ENCODE measurements at places on chromosomes 2 and 18.

DNA sequence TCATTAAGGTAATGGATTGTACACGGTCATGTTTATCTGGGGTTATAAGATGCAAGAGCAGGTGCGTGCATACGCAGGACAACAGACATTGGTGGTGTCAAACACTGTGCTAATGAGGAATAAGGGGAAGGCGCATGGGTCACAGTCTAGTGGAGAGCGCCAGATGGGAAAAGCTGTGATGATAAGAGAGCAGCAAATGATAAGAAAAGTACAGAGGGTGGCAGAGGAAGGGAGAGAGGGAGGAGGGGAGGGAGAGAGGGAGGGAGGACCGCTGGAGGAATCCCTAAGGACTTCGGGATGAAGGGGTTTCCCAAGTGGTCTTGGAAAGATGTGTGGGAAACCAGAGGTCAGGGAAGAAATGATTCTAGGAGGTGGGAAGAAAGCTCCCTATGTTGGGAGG is 2.9 kb downstream of the TNFRSF11A start:
- no peak for DNase-seq

DNA sequence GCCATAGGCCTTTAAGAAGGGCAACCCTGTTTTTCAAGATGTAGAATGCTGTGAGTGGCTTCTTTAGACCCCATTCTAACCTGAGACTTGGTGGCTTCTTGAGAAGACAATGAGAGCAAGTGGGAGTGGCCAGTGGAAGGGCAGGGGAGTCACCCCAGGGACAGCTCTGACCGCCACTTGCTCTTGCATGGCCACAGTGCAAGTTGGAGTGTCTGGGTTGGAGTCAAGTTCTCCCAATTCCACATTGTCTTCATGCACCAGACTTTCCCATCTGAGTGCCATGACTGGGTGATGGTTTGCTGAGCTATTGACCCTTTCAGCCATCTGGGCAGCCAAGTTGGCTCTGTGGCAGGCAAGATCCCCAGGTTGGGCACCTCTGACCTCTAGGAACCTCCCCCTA is 148.0 kb upstream of the SKOR2 start:
- DNase-seq = no peak

DNA sequence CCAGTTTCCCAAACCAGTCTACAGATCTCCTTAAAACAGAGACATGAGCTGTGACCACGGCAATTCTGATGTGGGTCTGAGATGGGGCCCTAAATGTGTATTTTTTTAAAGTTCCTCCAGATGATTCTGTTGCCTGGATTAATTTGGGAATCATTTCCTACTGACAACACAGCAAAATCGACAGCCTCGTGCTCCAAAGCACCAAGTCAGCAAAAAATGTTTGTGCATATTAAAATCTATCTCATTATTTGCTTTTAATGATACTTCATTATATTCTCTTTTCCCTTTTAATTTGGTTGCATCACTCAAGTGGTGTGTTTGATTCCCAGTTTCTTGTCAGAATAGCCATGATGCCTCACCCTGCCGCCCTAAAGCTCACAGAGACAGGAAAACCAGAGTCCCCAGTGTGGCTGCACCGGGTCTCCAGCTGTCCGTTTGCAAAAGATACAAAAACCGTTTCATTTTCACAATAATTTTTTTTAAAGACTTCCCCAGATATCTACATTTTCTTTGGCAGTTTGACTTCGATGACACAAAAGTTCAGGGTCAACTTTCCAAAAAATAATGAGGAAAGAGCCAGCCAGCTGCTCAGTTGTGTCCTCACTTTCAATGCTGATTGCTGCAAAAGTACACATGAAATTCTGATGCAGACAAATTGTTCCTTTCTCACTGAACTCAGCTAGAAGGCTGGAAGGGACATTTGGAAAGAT is 443.2 kb upstream of the ID2 start:
- no peak for DNase-seq

- DNase-seq = no peak
Observed at GRCh38 chr2:206482123-206482522, 38.8 kb downstream of the ADAM23 start.

DNA sequence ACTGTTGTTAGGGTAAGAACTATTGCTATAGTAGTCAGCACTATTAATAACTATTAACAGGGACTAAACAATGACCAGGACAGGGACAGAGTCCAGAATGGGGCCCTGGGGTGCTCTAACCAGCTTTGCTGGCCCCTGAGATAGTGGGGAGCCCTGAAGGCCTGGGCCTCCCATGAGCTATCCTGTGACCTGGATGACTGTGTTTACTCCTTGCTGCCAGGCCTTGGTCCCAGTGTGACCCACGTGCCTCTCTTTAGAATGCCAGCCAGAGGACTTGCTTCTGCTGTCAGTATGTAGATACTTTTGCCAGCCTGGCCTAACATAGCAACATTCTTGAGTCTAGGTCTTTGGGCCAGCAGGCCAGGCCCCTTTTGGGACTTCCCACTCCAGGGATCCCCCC is 11.4 kb downstream of the CDK5R2 start:
- no peak for DNase-seq

- DNase-seq = no peak
Observed at GRCh38 chr2:168962636-168963035, 61.5 kb downstream of the G6PC2 start.

GRCh38 chr2:20049637-20050036 is 1.8 kb downstream of the LAPTM4A start:
- DNase-seq = no peak

DNA sequence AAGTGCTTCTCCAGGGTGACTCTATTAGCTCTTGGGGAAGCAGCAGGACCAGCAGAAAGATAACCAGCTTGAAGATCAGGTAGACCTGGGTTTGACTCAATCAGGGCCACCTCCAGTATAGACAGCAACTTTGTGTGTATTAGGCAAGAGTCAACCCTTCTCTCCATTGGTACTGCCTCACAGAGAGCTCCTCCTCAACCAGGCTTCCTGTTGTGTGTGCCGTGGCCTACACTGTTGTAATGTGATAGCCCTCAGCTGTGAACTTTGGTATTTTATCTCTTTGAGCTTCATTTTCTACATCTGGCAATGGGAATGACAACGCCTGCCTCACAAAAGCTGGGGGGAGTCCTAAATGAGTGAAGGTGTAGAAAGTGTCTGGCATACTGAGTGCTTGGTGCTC is 17.0 kb upstream of the MAP3K20 start:
- no peak for DNase-seq

DNA sequence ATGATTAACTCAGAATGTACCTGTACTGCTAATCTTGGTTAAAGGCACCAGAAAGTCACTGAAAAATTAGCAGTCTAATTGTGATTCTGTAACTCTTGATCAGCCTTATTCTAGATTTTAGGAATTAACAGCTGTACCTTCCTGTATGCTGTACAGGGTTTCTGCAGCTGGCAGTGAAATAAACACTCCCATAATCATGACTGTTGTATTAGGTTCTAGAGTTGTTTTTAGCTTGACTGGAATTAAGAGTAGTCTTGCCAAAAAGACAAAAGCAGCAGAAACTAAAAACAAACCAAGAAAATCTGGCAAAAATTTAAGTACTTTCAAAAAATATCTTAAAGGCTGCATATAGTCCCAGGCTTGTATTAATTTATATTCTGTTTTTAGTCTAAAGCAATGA is 103.5 kb downstream of the SOS1 start:
- no peak for DNase-seq

GRCh38 chr2:176997074-176997791 is 215.4 kb upstream of the HNRNPA3 start:
- no peak for DNase-seq

DNA sequence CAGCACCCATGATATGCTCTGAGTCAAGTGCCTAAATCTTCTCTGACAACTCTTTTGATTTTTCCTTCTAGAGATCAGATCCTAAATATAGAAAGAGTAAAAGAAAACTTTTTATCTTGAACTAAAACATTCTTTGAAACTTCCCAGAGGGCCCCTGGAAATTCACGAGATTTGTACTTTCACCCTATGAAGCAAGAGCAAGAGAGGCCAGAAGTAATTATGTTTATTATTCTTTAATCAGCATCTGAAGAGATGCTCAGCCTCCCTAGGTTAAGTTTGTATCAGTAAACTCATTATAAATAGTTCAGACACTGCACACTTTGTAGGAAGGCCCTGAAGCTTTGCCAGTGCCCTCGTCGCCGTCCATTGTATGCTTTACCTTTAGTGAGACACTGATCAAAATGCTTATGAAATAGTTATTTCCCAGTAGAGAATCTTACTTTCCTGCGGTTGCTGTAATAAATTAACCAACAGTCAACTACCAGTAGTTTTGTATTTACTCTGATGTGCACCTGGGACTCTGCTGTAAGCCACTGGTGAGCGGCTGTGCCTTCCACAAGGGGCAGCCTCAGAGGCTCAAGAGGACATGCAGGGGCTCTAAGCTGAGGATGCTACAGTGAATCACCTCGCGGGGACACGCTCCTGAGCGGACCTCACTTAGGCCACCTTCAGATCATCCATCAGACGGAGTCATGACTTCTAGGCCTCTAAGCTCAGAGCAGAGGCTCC is 71.9 kb downstream of the BIN1 start:
- DNase-seq = no peak

GRCh38 chr2:122710049-122710448 is 954.6 kb downstream of the TSN start:
- no peak for DNase-seq

DNA sequence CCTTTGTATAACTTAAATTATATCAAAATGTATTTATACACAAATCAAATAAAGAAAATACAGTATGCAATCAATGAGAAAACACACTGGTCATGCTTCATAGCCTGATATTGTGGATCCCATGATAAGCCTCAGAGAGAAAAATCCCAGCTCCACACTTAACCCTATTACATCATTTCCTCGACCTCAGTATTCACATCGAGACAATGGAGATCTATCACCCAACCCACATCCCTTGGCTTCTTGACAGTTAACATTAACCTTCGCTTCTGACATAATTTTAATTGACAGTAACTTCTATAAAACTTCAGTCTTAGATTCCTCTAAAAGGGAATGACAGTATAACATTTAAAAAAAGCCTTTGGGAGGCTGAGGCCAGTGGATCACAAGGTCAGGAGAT is 11.6 kb downstream of the TMX3 start:
- no peak for DNase-seq

GRCh38 chr2:22855761-22856184 is 529.2 kb upstream of the KLHL29 start:
- peak; percentile 69 for DNase-seq

DNA sequence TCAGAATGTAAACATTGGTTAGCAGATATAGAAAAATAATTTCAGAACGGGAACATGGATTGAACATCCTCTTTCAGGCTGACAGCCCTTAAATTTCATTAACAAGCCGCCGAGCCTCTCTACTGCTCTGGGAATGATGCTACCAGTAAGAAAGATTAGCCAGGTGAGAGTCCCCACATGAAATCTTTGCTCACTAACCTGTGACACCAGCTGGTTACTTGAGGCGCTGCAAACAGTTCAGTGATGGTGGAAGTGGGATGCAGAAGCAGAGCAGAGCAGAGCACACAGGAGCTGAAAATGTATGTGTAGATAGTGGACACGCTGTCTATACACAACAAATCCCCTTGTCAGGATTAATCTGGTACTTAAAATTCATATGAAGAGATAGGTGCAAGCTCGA is 721.1 kb downstream of the DPP10 start:
- no peak for DNase-seq

DNA sequence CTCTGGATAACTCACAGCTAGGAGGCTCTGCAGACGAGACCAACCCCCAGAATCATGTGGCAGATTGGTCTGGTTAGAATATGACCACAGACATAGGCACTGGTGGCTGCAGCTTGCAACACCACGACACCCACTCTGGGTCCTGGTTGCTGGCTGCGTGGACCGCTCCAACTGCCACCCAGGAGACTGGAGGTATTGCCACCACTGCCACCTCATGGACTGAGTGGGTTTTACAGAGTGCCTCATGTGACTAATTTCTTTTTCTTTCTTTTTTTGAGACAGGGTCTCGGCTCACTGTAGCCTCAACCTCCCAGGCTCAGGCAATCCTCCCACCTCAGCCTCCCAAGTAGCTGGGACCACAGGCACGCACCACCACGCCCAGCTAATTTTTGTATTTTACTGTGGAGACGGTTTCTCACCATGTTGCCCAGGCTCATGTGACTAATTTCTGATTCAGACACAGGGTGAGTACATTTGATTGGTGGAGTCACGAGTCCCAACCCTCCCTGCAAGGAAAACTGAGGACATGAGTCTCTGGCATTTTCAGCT is 29.9 kb upstream of the NT5DC4 start:
- peak; percentile 61 for DNase-seq

DNA sequence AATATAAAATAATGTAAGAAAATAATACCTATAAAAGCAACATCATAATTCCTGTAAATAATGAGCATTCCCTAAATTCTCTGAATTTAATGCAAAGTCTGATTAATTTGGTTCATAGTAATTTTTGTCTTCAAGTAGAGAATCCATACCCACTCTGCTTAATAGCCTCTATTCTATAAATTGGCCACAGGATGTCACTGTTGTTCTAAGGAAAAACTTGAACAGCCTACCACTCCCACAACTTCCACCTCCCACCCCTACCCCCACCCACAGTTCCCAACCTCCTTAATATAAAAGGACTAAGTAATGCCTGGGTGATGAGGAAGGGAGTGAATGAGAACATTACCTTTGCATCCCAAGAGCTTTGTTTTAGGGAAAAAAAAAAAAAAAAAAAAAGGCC is 27.2 kb upstream of the BBS5 start:
- peak; percentile 25 for DNase-seq

All from NCI-H446 (cell line).